ENCODE measurements at places on chromosomes 12 and 14.
A peak's percentile ranks its signal among the peaks of the same experiment; 100 is the strongest.

- no peak for DNase-seq
Measured at GRCh38 chr14:32477396-32477795, 148.3 kb downstream of the AKAP6 start.

GRCh38 chr14:60622210-60622916 is 26.9 kb downstream of the SIX1 start:
- DNase-seq = no peak

- no peak for DNase-seq
Measured at GRCh38 chr12:89875809-89876208, 167.2 kb upstream of the ATP2B1 start.

DNA sequence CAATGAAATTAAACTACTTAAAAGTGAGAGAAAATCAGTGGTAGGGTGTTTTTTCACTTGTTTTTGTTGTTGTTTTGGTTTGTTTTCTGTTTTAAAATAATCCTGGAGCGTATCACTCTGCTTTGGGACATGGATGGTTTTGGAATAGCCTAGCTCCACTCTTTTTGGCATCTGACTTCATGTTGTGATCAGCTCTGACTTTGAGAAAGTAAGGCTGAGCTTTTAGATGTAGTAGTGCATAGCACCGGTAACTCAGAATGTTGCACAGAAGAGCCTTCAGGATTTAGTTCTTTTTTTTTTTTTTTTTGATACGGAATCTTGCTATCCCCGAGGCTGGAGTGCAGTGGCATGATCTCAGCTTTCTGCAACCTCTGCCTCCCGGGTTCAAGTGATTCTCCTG is 8.1 kb downstream of the TRAFD1 start:
- DNase-seq = no peak

- DNase-seq = no peak
Measured at GRCh38 chr12:105322070-105322469, 8.4 kb upstream of the C12orf75 start.

DNA sequence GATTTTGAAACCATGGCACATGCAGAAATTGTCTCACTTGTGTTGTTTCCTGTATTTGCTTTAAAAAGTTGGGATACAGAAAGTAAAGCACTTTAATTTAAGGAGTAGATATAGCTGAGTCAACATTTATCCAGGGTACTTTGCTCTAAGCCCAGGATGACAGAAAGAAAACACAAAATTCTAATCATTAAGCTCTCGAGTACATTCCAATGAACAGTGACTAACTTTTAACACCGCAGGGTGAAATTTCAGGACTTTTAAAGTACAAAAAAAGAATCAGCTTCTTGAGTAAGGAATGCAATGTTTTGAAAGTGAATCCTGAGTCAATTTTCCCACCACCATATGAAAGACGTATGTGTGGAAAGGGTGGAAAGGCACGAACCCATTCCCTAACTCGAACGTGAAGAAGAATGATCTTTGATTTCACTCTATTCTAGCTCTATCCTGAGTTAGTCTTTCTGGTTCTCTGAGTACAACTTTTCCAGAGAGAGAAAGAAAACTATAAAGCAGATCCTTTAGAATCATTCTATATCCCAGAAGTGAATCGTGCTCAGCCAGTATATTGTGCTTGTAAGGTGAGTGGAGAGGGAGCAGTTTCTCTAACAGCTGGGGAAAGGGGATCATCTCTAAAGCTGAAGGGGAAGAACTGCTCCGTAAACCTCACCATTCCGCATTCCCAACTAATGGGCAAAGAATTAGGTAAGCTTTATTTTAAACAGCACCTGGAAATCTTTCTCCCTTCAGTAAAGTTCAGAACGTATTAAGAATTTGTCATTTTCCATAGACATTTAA is 779.0 kb upstream of the FLRT2 start:
- DNase-seq = no peak

- DNase-seq = peak; percentile 40
Measured at GRCh38 chr14:35403114-35403602, 1.4 kb downstream of the NFKBIA start.

DNA sequence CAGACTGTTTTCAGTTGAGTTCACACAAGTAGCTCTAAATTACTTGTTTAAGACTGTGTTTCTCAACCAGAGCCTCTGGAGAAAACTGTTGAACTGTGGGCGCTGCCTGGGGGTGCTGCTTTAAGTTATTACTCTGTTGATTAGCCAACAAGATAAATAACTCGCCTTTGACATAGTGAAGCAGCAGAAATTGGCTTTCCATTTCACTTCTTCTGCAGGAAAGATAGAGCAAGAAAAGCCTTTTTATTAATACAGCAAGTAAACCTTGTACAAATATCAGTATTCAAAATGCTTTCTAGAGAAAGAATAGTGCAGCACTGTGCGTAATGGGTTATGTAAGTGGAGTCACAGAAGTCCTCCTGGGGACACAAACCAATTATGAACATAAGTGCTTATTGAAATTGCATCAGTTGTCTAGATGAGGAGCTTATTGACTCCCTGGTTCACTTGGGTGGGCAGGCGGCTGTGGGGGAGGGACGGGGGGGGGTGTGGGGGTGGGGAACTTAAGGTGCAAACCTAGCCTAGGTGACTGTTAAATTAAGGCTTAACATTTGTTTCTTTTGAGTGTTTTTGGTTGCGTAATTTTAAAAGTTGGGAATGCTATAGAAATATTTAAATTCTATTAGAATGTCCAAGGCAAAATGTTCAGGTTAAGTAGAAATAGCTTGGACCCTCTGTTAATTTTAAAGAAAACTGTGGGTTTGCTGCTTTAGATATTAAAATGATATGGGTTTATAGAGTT is 6.3 kb downstream of the FRS2 start:
- DNase-seq = no peak

- no peak for DNase-seq
Measured at GRCh38 chr14:92401561-92401960, 78.6 kb downstream of the SLC24A4 start.

DNA sequence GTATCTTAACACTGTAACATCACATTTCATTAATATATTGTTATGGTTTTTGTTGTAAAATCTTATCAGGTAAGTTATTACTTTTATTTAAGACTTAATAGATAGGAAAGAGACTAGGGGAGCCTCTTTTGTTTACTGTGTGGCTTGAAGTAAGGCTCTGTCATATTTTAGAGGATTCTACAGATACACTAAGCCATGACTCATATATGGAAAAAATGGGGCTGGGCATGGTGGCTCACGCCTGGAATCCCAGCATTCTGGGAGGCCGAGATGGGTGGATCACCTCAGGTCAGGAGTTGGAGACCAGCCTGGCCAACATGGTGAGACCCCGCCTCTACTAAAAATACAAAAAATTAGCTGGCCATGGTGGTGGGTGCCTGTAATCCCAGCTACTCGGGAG is 23.6 kb upstream of the NPFF start:
- DNase-seq = no peak

DNA sequence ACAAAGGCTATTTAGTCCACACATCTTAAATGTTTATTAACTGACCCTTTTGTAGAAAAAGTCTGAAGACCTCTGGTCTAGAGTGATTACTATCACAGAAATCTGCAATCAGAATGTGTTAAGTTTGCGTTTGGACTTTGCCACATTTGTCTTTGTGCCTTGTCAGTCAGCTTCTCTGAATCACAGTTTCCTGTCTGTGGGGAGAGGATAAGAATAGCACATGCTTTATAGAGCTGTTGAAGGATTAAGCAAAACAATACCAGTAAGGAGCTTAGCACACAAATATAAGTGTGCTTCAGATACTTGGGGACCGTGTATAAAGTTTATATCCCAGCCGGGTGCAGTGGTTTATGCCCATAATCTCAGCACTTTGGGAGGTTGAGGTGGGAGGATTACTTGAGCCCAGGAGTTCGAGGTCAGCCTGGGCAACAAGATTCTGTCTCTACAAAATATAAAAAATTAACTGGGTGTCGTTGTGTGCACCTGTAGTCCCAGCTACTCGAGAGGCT is 63.0 kb upstream of the BTG1 start:
- DNase-seq = no peak

DNA sequence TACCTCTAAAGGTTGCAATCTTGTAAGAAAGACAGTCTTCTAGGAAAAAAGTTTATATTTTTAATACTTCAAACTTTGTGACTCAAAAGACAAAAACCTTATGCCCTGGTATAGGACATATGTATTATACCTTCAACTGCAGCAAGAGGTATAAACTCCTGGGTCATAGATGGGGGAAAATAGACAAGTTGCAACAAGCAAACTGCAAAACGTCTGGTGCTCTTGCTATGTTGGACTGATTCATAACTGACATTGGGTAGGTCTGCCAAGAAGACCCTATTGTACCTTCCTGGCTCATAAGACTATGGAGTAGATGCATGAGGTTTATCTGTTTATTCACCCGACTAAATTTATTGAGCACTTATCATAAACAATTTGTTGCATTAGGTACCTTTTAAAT is 40.9 kb downstream of the BEST3 start:
- no peak for DNase-seq

GRCh38 chr14:104263675-104264358 is 125.4 kb downstream of the KIF26A start:
- no peak for DNase-seq

DNA sequence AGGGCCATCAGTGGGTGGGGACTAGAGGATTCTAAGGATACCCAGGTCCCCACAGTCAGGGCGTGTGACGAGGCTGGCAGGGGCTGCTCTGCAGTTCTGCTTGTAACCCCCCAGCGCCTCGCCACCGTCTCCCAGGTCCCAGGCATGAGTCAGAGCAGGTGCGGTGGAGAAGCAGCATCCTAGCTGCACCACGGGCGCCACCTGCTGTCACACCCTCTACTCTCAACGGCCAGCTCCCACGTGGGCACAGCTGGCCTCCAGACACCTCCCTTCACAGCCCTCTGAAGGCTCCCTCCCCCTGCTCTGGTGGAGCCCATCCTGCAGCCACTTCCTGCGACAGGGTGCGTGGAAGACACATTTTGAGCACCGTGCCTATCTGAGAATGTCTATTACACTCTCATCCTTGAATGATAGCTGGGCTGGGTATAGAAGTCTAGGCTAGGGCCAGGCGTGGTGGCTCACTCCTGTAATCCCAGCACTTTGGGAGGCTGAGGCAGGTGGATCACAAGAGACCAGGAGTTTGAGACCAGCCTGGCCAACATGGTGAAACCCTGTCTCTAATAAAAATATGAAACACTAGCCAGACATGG is 6.9 kb upstream of the NUDT14 start:
- no peak for DNase-seq

DNA sequence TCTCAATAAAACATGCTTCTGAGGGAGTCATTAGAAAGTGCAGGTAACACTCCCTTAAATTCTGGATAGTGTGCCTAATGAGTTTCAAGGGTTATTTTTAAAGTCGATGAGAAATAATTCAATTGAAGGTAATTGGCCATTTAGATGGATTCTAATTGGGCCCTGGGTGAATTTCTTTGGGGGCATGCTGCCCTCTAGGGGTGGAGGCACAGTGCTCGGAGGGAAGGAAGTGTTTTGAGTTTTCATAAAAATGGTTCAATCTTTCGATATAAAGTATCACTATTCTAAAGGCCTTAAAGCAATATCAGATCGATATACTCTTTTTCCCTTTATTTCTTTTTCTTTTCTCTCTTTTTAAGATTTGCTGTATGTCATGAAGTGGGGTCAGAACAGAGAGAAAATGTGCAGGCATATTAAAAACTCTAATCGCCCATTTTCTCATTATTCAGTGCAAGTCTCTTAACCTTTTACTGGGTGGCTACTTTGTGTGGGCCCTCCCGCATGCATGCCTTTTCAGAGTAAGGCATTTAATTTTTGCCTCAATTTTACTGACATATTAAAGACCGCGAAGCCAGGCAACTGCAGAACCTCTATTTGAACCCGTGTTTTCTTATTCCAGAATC is 25.5 kb downstream of the NKX2-8 start:
- DNase-seq = peak; percentile 7

DNA sequence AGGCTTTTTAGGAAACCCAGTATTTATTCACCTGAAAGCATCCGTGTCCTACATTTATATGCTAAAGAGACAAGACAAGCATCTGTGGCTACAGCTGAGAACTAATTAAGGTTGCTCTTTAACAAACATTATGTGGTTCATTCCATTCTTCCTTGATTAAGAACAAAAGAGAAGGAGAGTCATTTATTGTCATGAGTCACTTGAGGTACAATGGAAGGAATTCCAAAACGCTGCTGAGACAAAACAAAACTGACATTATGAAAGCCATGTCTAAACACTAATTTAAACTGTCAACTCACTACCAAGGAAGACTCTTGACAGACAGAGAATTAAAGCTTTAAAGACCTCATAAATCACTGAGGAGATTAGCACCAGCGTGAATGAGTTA is 214.4 kb downstream of the BMP4 start:
- DNase-seq = no peak
